ENCODE measurements at places on chromosomes 16 and 17.
A peak's percentile ranks its signal among the peaks of the same experiment; 100 is the strongest.

DNA sequence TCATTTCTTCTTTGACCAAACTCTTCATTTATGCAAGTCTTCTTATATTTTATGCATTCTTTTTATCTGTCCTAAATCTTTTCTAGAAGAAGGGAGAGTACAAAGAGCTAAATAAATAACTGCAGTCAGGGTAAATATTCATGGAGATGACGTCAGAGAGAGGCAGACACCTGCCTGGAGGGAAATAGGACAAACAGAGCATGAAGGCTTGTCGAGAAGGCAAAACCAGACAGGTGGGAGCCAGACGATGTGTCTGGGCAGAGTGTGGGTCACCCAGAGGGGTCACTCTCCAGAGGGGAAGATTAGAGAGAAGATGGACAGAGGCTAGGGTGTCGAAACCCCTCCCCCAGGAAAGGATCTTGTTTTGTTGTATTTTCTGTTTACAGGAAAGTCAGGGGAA, 78.3 kb upstream of the RPL38 start:
- DNase-seq: no peak

- no peak for DNase-seq
Observed at GRCh38 chr16:19488213-19488640, 33.7 kb downstream of the GDE1 start.

- no peak for DNase-seq
Observed at GRCh38 chr17:49076573-49077384, 55.8 kb upstream of the B4GALNT2 start.

DNA sequence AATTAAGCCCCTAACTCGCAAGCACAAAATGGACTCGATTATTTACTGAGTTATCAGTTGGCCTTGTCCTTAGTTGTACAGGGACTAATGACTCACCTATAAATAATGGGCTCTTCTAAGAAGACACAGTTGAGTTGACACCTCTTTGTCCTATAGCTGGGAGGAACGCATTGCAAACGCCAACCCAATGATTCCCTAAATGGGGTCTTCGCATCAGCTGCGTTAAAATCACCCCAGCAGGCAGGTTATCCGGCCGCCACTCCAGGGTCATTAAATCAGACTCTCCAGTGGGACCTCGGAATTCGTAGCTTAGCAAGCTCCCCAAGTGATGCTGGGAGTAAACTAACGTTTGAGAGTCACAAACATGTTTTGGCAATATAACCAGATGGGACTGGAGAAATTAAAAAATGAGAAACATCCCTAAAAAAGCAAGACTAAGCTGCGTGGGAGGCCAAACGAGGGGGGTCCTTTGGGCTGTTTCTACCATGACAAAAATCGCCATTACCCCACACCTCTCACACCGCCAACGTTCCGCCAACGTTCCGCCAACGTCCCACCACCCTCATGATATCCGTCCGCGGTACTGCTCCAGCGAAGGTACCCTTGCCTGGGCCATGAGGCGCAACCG, 932 bp upstream of the NFE2L1 start:
- DNase-seq: no peak

DNA sequence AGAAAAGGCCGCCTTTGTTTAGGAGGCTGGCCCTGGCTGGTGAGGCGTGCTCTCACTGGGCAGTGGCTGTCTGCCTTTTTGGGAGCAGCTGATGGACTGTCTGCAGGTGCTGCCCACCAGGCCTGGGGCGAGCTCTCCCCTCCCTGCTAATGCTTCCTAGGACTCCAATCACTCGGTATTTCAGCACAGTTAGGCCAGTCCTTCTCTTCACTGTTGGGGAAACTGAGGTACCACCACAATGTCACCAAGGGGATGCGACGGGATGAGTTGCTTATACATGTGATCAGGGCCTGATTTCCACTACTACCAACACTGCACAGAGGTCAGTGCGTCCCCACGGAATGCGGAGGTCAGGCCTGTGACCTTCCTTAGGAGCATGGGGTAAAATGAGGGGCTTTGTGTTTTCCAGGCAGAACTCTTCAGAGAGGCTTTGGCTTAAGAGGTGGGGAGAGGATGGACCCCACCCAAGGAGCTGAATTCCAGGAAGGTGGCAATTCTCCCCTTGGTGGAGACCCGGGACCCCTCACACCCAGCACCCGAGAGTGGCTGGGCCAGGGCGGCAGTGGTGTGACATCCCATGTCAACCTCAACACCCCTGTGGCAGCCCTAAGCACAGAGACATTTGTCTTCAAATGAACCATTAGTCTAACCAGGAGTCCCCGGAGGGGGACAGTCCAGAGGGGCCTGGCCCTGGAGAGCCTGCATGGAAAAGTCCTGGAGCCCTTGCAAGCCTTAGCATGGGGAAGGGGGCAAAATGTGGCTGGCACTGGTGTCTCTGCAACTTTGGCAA, 86.4 kb downstream of the N4BP1 start:
- no peak for DNase-seq

- DNase-seq: no peak
Observed at GRCh38 chr17:1553354-1554266, 9.0 kb downstream of the PITPNA start.

DNA sequence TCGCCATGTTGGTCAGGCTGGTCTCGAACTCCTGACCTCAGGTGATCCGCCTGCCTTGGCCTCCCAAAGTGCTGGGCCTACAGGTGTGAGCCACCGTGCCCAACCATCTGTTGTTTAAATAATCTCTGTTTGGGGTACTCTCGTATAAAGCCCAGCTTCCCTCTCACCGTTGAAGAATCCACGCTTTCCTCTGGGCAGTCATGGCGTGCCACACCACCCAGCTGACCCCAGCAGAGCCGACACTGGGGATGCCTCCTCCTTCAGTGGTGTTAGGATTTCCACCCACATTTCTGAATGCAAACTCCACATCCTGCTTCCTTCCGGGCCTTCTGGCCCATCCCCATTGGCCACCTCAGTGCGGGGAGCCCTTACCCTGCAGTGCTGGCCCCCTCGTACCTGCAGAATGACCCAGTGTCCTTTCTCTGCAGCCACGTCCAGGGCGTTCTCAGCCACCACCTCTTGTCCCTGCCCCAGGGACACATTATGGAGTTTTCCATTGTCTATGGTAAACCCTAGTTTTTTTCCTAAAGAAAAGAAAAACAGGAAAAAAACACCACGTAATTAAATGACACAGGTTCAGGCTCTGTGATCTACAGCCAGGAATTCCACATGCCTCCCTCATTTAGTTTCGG, 60.4 kb downstream of the PGS1 start:
- DNase-seq: no peak

DNA sequence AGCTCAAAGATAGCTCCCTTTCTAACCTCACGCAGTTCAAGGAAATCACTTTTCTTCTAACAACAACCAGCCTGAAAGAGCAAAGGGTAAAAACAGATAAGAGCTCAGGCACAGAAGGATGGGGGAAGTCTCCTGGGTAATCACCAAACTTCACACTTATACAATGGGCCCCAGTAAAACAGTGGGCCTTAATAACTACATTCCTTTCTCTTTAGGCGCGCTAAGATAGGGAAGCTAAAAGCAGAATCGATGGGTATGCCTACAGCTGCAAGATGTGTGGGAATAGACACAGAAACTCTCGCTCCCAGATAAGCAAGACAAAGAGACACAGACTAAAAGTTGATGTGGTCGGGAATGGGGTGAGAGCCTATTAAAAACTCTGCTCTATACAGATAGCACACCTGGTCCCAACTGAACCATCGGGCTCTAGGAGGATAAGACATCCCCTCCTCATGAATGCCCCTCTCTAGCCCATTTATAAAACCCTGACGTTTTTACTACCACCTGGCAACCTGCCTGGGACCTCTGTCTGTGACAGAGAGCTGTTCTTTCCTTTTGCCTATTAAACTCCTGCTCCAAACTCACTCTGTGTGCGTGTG, 826 bp downstream of the LYZL6 start:
- DNase-seq: no peak

DNA sequence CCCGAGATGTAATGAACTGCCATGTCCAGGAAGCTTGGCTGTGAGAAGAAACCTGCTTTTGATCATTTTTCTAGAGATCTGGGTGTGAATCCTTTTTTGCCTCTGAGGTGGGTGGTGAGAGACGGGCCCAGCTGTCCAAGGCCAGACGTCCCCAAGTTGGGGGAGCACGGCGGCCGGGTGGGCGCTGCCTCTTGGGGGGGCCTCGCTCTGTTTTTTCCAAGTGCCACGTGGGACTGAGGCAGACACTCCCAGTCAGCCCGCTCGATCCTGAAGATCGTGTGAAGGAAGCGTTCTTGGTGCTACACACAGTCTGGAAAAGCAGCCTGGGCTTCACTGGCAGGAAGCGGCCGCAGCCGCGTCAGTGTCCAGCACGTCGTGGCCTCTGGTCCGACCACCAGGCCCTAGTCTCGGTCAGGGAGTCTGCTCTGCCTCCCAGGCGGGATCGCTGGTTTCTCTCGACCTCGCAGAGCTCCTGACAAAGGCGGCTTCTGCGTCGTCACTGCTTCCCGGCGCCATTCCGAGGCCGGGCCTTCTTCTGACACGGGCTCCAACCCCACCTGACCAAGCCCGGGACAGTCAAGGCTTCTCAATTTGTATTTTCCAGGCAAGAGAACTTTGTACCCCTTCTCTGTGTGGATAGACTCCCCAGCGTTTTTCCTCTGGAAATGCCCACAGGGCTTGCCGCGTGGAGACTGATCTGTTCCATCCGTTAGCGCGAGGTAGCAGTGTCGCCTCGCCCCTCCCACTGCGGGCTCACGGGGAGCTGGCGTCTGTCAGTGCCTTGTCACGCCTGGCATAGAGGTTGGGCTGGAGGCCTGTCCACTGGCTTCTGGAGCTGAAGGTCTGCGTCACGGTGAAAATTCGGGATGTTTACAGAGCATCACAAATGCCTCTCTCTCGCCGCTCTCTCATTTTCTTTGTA, 12.4 kb downstream of the PRSS27 start:
- DNase-seq: no peak

GRCh38 chr17:62676952-62677596, 49.6 kb downstream of the MRC2 start:
- no peak for DNase-seq

- DNase-seq: no peak
Observed at GRCh38 chr17:47224966-47225365, 15.8 kb downstream of the MYL4 start.

GRCh38 chr17:5523249-5523648, 36.9 kb downstream of the MIS12 start:
- DNase-seq: no peak

GRCh38 chr17:74677558-74678466, 34.9 kb downstream of the CD300LF start:
- no peak for DNase-seq

- no peak for DNase-seq
Observed at GRCh38 chr17:50344731-50345365, 1.1 kb upstream of the XYLT2 start.

GRCh38 chr16:79687249-79688130, 87.0 kb upstream of the MAF start:
- no peak for DNase-seq

- DNase-seq: no peak
Observed at GRCh38 chr17:927611-928461, 51.7 kb downstream of the NXN start.

- no peak for DNase-seq
Observed at GRCh38 chr17:40545660-40546059, 19.6 kb downstream of the CCR7 start.

DNA sequence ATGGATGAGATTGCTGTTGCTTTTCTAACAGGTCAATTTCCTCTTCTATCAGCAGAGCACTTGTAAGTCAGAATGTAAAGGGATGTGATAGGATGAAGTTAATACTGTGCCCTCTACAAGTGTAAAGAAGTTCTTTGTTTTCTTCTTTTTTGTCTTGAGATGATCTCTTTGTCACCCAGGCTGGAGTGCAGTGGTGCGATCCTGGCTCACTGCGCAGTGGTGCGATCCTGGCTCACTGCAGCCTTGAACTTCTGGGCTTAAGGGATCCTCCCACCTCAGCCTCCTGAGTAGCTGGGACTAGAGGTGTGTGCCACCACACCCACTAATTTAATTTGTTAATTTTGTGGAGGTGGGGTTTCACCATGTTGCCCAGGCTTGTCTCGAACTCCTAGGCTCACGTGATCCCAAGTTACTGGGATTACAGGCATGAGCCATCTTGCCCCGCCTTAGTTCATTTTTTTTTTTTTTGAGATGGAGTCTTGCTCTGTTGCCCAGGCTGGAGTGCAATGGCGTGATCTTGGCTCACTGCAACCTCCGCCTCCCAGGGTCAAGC, 21.6 kb upstream of the KPNB1 start:
- no peak for DNase-seq

- no peak for DNase-seq
Observed at GRCh38 chr16:79083508-79084299, 516.8 kb downstream of the MAF start.

DNA sequence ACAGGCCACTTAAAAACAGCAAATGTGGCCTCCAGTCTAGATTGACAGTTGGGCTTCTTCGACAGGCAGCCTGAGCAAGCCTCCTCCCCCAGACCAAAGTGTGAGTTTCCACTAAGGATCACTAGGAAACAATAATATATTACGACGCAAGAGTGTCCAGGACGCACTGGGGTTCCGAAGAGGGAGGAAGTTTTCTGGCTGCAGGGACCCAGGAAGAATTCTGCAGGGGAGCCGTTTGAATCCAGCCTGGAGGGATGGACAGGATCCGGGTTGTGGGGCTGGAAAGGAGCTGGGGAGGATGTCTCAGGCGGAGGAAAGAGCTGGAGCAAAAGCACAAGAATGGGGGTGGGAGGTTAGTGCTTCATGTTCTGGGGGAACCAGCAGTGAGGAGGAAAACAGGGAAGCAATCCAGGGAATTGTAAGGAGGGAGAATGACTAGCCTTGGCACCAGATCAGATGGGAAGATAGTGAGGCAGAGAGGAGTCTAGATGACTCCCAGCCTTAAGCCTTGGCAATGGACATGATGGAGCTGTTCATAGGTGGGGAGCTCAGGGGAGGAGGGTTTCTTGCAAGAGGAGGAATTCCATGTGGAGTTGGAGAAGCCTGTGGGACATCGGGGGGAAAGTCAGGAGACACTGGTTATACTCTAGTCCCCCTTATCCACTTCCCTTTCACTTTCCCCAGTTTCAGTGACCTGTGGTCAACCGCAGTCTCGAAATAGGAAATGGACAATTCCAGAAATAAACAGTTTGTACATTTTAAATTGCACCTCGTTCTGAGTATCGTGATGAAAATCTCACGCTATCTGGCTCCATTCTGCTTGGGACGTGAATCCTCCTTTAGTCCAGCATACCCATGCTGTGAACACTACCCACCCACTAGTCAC, 26.6 kb downstream of the NGFR start:
- DNase-seq: no peak

DNA sequence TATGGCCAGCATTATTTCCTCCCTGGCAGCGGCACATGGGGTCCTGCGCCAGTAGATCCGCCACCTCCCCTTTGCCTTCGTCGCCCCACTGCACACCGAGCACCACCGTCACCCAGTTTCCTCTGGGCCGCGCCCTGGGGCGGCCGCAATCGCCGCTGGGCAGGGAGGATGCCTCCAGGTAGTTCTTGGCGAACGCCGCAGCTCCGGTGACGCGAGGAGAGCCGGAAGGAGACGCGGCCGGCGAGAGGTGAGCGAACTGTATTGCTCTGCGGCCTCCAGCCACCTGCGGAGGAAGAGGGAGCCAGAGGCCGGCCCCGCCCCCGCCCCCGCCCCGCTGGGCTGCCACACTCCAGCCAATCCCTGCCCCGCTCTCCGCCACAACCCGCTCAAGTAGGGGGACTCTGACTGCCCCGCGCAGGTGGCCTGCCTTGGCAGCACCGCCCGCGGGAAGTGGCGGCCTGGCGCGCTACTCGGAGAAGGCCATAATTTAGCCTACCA, 11.8 kb upstream of the SLFN13 start:
- DNase-seq: peak; percentile 24

- peak; percentile 22 for DNase-seq
Observed at GRCh38 chr16:27232061-27232900, 29.0 kb downstream of the KDM8 start.
